Stimulated activated naive CD8-positive, alpha-beta T cell treated with anti-CD3 and anti-CD28 coated beads, Interleukin-15, amount 100 ng/mL, for 72 hours (primary cell): ENCODE measurements at places on chromosomes 2 and 18.
A peak's percentile ranks its signal among the peaks of the same experiment; 100 is the strongest.

DNA sequence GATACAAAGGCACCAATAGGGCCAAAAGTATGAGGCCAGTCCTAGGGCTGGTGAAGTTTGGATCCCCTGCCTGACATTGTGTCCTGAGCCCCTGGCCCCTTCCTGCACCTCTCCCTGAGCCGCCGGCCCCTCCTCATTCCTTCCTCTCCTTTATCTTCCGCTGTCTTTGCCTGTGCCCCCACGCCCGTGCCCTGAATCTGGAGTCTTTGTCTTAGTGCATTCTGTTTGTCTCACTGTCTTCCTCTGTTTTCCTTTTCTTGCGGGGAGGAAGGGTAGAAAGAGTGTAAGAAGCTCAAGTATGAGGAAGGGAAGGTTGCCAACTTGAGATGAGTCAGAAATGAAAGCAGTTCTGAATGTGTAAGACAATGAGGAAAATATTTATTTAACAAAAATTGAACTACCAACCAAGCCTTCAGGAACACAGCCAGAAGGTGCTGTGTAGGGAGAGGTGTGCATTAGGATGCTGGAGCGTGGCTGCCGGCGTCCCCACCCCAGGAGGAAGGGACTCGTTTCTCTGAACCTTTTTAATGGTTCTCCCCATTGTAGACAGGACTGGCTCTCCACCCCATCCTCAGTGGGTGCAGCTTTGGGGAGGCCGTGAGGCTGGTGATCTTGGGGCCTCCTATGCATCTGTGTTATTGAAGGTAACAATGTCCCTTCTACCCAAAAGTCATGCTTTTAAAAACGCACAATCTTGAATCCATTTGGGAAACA is 133.1 kb downstream of the NEDD4L start:
- no peak for DNase-seq

DNA sequence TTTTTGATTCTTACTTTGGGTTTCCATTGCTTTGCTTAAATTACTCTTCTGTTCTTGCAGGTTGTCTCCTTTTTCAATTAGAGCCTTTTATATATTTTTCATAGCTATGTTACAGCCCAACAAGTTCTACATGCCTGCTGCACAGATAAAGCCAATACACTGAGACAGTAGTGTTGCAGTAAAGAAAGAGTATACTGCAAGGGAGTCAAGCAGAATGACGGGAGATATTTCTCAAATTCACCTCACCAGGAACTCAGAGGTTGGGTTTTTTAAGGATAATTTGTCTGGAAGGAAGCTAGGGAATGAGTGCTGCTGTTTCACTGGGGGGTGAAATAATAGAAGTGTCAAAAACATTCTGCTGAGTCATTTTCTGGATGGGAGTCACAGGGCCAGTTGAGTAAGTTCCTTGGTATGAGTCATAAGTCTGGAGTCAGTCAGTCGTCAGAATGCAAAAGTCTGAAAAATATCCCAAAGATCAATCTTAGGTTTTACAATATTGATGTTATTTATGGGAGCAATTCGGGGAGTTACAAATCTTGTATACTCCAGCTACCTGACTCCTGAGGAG is 193.0 kb upstream of the RGPD4 start:
- DNase-seq, result no peak

DNA sequence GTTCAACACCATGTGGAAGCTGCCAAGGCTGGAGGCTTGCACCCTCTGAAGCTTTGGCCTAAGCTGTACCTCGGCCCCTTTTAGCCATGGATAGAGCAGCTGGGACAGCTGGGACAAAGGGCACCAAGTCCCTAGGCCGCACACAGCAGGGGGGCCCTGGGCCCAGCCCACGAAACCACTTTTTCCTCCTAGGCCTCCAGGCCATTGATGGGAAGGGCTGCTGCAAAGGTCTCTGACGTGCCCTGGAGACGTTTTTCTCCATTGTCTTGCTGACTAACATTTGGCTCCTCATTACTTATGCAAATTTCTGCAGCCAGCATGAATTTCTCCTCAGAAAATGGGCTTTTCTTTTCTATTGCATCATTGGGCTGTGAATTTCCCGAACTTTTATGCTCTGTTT is 13.7 kb downstream of the RAPGEF4 start:
- DNase-seq, result no peak

GRCh38 chr18:36688020-36688965 is 140.5 kb downstream of the TPGS2 start:
- peak; percentile 42 for DNase-seq

GRCh38 chr2:3960106-3960505 is 256.7 kb downstream of the DCDC2C start:
- no peak for DNase-seq

DNA sequence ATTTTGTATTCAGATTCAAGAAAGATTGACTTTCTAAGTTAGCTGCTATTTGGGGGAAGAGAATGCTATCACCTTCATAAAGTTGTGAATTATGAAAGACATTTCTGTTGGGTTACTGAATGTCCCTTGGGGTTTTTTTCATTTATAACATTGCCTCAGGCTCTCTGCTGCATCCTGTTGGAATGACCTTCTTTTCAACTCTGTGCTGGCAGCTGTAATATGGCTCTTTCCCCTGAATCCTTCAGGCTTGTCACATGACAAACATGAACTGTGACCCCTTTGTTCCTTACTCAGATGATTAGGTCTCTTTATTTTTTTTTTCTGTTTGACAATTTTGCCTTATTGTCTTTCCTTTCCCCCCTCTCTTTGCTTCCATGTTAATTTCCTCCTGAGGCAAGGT is 159.8 kb downstream of the TAF4B start:
- DNase-seq, result no peak

GRCh38 chr18:73719611-73720010 is 428.0 kb downstream of the FBXO15 start:
- no peak for DNase-seq

DNA sequence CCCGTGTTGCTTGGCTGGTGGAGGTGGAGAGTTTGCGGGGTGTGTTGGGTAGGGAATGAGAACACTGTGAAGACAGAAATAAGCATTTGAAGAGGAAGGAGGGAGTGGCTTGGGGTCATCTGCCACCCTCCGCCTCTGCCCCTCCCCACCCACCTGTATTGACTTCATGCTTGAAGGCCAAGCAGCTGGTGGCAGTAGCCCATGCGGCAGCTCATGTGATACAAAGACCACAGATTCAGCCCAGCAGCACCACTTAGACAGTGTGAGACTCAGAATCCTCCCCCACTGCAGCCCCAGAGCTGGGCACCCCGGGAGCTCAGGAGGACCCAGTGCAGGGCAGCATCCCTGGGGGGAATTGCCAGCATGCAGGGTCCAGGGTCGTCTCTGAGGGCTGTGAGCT is 15.4 kb downstream of the NPPC start:
- DNase-seq, result no peak

DNA sequence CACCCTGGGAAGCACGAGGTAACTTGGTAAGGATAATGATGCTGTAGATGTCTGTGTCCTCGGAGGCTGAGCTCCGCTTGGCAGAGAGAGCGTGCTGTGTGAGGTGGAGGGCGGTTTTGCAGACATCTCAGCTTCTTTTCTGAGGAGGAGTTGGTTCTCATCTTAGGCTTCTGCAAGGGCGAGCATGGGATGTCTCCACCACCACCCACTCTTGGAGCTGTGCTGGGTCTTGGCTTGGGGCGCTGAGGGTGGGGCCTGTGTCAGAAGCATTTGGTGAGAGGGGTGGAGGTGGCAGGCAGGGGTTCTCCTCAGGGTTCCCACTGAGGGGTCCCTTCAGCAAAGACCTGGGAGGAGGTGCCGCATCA is 9.2 kb downstream of the OXER1 start:
- no peak for DNase-seq

GRCh38 chr2:72958542-72959385 is 41.4 kb downstream of the EMX1 start:
- DNase-seq, result no peak

GRCh38 chr2:132279344-132279743 is 117.6 kb upstream of the ANKRD30BL start:
- no peak for DNase-seq

DNA sequence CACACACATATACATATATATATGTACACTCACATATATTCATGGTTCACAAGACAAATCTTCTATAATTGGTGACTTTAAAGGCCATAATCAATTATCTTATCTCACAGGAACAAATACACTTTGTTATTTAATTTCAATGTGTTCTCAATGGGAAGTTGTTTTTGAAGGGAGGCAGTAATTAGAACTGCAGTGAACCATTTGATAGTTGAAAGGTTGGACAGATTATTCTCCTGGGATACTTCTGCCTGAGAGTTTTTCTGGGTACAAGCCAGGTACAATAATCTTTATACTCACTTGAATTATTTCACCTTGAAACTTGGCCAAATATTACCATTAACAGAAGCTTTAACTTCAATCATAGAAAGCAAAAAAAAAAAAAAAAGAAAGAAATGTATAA is 546.6 kb upstream of the LRRTM4 start:
- no peak for DNase-seq

DNA sequence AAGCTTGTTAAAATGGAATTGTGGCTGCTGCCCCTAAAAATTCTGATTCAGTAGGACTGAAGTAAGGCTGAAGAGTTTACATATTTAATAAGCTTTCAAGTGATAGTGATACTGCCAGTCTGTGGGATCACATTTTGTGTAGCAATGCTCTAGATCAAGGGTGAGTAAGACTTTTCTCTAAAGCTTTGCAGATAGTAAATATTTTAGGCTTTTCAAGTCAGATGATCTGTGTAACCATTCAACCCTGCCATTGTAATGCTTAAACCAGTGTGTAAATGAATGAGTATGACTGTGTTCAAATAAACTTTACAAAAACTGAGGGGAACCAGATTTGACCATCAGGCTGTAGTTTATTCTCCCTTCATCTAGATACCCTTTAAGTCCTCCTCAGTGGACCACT is 92.7 kb downstream of the PIK3C3 start:
- DNase-seq, result no peak
